Fibroblast of skin of right biceps (primary cell): ENCODE measurements at places on chromosomes 3 and 15.

GRCh38 chr15:52361494-52361893 is 65.9 kb upstream of the MYO5C start:
- no peak for DNase-seq

- DNase-seq, result no peak
Observed at GRCh38 chr15:72013703-72014102, 104.2 kb downstream of the MYO9A start.

DNA sequence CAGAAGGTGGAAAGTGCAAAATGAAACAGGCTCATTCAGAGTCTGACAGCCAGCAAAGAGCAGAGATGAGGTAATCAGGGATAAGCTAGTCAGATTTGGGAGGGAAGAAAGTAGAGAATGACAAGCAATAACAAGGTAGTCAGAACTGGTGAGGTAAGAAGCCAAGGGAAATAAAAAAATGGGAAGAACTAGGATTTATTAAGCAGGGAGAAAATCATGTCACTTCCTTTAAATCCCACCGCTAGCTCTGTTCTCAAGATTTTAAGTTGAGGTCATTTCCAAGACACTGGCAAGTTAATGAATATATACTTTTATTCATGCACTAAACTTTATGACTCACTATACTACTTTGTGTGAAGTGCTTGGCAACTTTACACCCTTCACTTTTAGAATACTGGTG is 1106.8 kb downstream of the IGSF11 start:
- DNase-seq, result no peak

DNA sequence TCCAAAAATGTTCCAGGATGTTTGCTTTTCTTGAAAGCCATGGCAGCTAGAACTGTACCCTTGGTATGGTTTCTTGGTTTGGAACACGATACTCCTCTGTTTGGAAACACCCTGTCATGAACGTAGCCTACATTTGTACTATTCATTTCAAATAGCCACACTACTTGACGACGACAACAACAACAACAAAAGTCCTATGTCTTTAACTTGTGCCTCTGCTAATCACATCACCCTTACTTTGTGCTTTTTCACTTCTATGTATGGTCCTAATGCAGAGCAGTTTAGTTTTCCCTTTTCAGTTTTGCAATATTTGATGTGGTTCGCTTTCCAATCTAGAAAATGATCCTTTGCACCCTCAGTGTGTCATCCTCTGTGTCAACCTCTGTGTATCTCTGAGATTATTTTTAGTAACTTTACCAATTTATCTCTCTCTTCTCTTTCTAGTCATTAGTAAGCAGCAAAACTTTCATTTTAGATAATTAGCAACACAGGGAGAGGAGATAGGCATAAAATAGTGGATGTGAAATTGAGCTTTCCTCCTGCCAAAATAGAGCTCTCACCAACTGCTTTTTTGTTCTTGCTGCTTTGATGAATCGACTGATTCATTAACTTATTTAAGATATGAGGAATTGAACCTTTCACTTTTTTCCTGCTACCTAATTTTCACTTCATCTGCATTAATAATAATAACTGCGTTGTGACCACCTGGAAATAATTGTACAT is 44.1 kb upstream of the TP63 start:
- DNase-seq, result no peak

DNA sequence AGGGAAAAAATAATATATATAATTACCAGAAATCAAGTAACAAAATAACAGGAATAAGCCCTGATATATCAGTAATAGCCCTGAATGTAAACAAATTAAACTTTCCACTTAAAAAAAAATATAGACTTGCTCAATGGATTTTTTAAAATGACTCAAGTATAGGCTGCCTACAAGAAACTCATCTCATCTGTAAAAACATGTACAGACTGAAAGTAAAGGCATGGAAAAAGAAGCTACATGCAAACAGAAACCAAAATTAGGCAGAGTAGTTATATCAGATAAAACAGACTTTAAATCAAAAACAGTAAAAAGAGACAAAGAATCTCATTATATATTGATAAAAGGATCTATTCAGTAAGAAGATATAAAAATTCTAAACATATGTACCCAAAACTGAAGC is 82.4 kb upstream of the STT3B start:
- no peak for DNase-seq

GRCh38 chr15:78065284-78065872 is 12.1 kb downstream of the TBC1D2B start:
- peak; percentile 97 for DNase-seq

DNA sequence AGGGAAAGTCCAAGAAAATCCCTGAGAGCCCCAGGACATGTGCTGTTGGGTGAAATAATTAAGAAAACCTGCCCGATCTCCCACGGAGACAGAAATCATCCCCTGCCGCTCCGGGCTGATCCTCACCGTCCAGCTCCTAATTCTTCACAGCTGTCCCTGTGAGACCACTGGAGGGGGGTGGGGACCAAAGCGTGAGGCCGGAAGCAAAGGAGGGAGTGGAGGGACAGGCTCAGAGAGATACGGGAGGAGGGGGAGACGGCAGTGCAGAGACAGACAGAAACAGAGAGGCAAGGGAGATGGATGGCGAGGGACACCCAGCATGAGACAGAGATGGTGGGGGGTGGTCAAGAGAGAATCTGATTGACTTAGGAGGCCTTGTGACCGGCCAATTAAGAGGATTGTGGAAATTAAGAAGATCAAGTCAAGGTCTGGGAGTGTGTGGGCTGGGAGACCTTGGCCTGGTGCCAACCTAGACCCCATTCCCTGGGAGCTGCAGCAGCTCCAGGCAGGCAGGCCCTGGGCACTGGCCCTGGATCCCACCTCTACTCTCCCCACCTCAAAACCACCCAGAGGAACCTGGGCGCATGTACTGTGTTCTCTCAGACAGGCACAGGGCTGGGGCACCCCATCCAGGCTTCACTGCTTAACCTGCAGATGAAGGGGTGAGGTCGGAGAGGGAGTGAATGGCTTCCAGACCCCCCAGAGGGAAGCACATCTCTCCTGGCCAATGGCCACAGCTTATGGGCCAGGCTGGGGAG is 113.2 kb upstream of the ALDH1A3 start:
- peak; percentile 79 for DNase-seq

DNA sequence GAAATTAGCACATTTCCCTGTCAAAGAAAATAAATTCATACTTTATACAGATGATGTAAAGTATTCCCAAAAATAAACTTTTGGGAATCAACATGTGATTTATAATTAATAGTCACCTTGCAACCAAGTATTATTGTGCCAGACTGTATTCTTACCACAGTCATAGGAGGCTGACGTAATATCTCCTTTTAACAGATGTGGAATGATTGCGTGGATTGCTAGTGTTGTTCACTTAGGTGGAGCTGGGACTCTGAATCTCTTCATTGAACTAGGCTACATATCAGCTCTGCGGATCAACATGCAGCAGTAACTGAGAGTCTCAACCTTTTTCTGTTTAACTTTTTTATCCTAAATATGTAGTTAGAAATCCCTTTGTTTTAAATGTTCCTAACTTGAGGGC is 37.2 kb downstream of the PXK start:
- DNase-seq, result no peak

DNA sequence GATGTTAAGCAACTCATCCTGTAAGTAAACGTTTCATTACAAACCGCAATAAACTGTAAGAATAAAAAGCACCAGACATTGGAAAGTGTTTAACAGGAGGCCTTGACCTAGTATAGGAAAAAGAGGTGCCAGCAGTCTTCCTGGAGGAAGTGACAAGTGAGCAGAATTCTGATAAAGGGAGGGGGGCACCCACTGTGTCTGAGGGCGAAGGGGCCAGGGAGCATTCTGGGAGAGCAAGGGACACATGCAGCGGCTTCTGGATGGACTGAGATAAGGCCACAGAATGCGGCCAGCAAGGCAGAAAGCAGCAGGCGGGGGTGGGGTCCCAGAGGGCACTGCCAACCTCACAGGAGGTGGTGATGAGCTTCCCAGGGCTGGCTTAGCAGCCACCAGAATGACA is 80.2 kb downstream of the MTHFS start:
- no peak for DNase-seq

DNA sequence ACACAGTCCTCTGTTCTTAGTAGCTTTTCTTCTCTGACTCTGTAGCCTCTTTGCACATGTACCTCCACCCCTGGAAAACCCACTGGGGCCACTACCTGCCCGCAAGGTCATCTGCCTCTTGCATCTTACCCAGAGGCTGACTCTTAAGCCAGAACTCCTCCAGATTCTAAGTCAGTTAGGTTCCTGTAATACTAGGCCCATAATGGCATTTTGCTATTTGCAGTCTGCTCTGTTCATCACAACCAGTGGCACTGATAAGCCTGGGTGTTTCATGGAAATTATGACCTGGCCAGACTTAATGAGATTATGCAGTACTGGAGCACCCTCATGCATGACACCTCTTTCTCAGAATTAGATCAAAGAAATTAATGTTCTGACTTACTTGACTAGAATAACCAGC is 31.7 kb upstream of the ATG7 start:
- DNase-seq, result no peak

GRCh38 chr15:41333026-41333562 is 413 bp downstream of the NUSAP1 start:
- no peak for DNase-seq

GRCh38 chr3:152835601-152836102 is 721 bp downstream of the P2RY1 start:
- peak; percentile 14 for DNase-seq

GRCh38 chr15:92117261-92117731 is 263.8 kb downstream of the SLCO3A1 start:
- DNase-seq, result no peak
